Mesendoderm (in vitro differentiated cells): ENCODE measurements at places on chromosomes 1 and 21.

- no peak for DNase-seq
Observed at GRCh38 chr1:109802901-109803561, 39.3 kb upstream of the EPS8L3 start.

GRCh38 chr1:67013573-67013972 is 40.4 kb downstream of the SLC35D1 start:
- peak; percentile 6 for DNase-seq

DNA sequence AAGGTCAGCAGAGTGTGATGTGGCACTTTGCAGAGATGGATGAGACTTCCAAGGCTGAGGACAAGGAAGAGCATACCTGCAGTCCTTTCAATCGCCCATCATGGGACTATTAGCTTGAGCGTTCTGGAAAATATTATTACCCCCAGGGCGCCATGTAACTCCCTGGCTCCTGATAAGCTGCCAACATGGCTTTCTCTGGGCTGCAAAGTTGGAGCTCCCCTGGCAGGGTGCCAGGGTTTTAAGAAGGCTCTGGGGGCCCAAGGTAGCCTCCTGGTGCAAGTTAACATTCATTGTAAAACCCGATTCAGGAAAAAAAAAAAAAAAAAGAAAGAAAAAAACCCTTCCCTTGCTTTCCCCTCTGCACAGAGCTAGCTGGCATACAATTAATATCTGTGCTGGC is 196.7 kb downstream of the PBX1 start:
- DNase-seq: no peak

GRCh38 chr1:98437540-98437939 is 224.0 kb upstream of the SNX7 start:
- DNase-seq: no peak

- no peak for DNase-seq
Observed at GRCh38 chr1:236893626-236894545, 98.8 kb downstream of the MTR start.

DNA sequence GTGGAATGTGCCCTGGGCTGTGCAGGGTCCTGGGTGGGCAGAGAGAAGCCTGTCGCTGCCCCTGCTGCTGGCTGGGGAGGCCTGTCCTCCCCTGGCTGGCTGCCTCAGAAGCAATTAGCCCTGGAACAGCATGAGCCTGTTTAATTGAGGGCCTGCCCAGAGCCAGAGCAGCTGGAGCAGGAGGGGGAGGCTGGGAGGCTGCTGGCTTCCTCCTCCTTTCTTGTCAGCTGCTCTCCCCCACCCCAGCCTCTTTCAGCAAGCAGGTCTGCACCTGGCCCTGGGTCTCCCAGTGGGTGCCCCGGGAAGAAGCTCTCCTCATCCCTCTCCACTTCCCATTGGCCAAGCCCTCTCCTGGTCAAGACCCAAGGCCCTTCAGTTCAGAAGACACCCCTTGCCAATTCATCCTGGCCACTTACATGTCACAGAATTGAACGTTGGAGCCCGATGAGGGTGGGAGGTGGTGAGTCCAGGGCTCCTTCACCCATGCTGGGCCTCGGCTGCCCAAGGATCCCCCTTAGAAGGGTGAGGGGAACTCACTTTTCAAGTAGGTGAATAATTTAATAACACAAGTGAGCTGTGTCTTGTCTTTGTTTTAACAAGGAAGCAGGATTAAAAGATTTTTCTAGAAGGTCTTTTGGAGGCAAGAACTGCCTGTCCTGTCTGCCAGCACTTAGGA is 13.2 kb downstream of the AMPD2 start:
- DNase-seq: no peak

DNA sequence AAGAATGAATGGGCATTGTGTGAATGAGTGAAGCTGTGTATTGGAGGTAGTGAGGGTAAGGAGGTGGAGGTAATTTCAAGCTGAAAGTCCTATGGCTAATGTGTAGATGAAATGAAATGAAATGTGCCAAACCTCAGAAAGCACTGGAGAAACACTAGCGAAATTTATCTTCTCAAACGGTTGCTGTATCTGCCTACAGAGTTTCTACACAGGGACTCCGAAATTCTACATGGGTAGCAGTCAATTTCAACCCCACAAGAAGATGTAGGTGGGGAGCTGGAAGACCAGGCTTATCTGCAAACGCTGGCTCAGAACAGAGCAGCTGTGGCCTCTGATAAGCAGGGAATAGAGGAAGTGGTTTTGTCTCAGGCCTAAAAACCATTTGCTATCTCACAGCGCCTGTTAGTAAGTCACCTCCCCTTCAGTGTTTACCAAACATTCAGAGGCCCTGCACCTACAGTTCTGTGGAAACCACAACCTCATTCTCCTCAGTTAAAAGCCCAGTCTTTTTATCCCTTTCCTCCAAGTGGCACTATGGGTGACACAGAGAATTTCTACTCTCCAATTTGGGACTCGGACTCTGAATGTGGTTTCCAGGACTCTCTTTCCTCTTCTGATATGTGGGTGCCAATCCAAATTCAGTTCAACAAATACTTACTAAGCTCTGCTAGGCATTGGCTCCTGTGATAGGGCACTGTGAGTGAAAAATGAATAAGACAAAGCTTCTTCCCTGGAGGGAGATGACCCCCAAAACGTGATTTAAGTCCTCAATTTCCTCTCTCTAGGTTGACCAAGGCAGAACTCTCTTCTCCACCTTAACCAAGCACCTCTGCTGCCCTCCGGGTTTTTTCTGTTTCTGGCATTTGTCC is 17.2 kb upstream of the SLAMF6 start:
- peak; percentile 96 for DNase-seq

- no peak for DNase-seq
Observed at GRCh38 chr21:28111151-28111619, 881.5 kb downstream of the LTN1 start.

- no peak for DNase-seq
Observed at GRCh38 chr1:64542118-64542517, 72.2 kb downstream of the CACHD1 start.

DNA sequence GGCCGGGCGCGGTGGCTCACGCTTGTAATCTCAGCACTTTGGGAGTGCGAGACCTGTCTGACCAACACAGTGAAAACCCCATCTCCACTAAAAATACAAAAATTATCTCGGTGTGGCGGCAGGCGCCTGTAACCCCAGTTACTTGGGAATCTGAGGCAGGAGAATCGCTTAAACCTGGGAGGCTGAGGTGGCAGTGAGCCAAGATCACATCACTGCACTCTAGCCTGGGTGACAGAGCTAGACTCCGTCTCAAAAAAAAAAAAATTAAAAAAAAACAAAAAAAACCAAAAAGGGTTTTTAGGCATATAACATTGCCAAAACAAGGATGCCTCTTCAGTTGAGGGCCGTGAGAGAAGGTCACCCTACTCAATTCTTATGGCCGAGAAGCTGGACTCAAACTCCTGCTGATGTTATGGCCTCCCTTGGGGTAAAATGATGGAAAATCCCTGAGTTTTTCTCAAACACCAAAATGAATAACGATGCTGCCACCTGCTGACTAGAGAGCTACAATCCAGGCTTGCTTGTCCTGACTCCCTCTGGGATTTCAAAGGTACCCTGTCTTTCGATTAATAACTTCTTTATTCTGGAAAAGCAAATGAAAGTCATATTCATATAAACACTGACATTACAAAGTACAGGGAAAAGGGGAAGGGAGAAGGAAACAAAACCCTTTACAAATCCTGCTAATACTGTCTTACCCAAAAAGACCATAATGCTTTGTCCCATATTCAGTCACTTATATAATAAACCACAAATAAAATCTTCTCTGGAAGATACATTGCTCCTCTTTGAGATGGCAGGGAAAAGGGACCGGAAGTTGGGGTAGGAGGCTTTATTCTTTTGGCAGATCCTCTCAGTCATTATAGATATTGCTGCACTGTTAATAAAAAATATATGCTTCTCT is 10.7 kb downstream of the RAB42 start:
- peak; percentile 81 for DNase-seq

DNA sequence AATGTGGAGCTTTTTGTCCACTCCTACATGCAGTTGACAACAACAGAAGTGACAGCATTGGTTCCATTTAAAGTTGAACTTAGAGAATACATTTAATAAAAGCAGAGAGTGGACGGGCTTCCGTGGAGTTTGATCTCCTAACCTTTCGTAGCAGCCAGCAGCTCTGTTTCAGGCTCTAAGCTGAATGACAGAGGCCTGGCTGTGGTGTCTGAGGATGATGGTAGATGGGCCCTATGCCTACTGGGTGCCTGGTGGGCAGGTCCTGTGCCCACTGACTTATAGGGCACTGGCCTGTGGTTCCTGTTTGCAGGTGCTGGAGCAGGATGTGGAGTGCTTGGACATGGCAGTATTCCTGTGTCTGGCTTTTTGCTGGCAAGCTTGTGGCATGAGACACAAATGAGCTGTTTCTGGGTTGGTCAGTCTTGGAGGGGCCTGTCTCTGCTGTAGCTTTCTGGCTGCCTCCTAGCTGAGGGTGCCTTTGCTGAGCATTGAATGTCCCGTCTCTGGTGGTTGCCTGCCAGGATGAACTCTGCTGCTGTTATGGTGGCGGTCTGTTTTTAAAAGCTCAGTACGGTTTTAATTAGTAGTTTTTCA is 54.6 kb downstream of the PRDM2 start:
- DNase-seq: no peak

GRCh38 chr1:92480813-92481598 is 5.7 kb downstream of the GFI1 start:
- peak; percentile 37 for DNase-seq

DNA sequence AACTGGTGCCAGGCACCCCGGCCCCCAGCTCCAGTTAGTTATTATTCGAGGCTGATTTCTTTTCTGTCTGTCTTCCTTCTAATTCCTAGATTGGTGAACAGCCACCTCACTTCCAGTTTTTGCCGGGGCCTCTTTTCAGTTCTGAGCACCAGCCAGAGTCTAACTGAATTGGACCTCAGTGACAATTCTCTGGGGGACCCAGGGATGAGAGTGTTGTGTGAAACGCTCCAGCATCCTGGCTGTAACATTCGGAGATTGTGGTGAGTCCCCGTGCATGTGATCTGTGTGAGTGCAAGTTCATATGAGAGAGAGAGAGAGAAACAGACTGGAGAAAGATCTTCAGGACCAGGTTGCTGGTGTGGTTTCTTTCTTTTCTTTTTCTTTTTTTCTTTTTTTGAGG is 13.5 kb downstream of the NLRP3 start:
- no peak for DNase-seq

GRCh38 chr1:1004780-1005697 is 5.1 kb upstream of the HES4 start:
- peak; percentile 76 for DNase-seq

DNA sequence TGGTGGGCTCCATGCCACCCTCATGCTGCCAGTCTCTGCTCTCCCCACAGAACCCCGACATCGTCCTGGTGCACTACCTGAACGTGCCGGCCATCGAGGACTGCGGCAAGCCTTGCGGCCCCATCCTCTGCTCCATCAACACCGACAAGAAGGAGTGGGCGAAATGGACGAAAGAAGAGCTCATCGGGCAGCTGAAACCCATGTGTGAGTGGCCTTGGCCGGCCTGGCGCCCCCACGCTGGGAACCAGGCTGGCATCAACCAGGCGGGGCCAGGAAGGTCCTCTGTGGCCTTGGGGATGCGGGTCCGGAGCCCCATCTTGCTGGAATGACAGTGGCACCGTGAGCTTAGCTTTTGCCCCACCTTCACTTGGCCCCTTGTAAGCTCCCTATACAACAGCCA is 130.7 kb upstream of the VAMP3 start:
- DNase-seq: no peak

DNA sequence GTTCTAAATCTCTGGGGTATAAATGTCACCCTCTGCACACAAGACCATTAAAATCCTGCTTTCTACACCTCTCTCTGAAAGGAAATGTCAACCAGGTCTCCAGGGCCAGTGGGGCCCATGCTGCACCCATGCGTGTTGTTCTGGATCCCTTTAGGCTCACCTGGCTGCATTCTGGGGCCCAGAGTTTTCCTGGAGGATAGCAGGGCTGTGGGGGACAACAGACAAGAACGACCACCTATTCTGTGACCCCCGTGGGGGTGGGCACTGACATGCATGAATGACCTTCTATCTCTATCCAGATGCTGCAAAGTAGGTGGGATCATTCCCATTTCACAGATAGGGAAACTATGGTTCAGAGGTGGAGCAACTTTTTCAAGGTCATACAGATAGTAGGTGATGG is 41.6 kb downstream of the TNNT2 start:
- DNase-seq: no peak

- DNase-seq: peak; percentile 68
Observed at GRCh38 chr1:169610108-169610507, 19.8 kb downstream of the SELP start.

DNA sequence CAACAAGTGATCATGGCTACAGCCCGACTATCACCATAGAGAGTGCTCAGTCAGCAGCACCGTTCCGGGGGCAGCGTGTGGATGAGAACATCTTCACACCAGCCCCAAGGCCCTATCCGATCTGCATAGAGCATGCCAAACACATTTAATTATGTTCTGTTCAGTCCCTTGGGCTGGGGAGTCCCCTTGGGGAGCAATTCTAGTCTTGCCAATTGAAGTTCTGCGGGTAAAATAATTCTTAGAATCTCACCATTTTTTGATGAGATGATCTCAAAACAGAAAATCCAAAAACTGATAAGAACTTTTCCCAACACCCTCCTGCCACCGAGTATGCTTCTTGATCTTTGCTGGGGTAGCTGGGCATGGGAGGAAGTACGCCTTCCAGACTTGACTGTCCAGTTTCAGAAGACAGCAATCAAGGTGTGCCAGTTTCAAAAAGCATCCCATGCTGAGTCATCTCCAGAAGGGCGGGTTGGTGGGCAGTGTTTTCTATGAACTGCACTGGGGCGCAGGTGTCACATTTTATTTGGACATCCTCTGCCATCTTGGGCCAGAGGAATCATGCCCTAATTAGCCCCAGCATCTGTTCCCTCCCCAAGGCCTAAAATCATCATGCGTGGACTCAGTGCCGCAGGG is 20.8 kb upstream of the PTPRF start:
- DNase-seq: no peak

GRCh38 chr1:199272628-199273086 is 633.8 kb downstream of the PTPRC start:
- peak; percentile 89 for DNase-seq

- no peak for DNase-seq
Observed at GRCh38 chr1:11153184-11153583, 36.0 kb upstream of the ANGPTL7 start.

DNA sequence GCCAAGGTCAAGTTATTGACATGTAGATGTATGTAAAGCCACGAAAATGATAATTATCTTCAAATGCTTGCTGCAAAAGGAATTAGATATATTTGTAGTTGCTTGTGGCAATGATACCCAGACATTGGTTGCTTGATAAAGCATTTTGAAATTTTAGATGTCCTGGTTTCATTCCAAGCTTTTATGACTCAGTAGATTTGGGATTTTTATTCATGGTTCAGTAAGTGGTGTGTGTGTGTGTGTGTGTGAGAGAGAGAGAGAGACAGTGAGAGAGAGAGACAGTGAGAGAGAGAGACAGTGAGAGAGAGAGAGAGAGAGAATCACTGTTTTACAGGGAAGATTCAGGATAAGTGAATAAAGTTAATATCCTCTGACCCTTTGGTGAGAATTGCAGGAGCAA is 498.2 kb upstream of the C1orf87 start:
- no peak for DNase-seq

- DNase-seq: no peak
Observed at GRCh38 chr21:32712043-32712442, 15.8 kb downstream of the SYNJ1 start.

GRCh38 chr1:200960236-200960947 is 63.1 kb downstream of the KIF21B start:
- no peak for DNase-seq

GRCh38 chr1:166947398-166948043 is 27.8 kb downstream of the ILDR2 start:
- DNase-seq: peak; percentile 64
